Natural killer cell treated with Interleukin-12 subunit alpha and Interleukin-12 subunit beta and Interleukin-15 and Interleukin-18, amount 100 ng/mL, for 72 hours (primary cell): ENCODE measurements at places on chromosomes 11 and 22.
A peak's percentile ranks its signal among the peaks of the same experiment; 100 is the strongest.

GRCh38 chr22:30574997-30575671 lies 669 bp upstream of the GAL3ST1 start:
- peaks cover 9% of the 10 kb centered on the region for H3K36me3 ChIP-seq
- H3K27ac ChIP-seq: no peak overlapping the region
- no peaks in the 10 kb centered on the region for H3K27me3 ChIP-seq
- no peak for DNase-seq

GRCh38 chr11:28636566-28636965 lies 528.4 kb downstream of the METTL15 start:
- no peak overlapping the region for H3K4me3 ChIP-seq
- H3K27ac ChIP-seq: no peak overlapping the region
- H3K4me1 ChIP-seq: no peaks in the 10 kb centered on the region

GRCh38 chr11:10725114-10725906 lies 25.7 kb upstream of the CTR9 start:
- H3K36me3 ChIP-seq: no peaks in the 10 kb centered on the region
- H3K27ac ChIP-seq: no peak overlapping the region
- no peak overlapping the region for H3K4me3 ChIP-seq

- peak overlapping the region; percentile 50 for H3K27ac ChIP-seq
- H3K4me1 ChIP-seq: peaks cover 40% of the 10 kb centered on the region
- DNase-seq: no peak
- no peak overlapping the region for H3K4me3 ChIP-seq
- H3K36me3 ChIP-seq: no peaks in the 10 kb centered on the region
- H3K27me3 ChIP-seq: no peaks in the 10 kb centered on the region
Observed at GRCh38 chr11:130088217-130088616, 18.5 kb downstream of the APLP2 start.

DNA sequence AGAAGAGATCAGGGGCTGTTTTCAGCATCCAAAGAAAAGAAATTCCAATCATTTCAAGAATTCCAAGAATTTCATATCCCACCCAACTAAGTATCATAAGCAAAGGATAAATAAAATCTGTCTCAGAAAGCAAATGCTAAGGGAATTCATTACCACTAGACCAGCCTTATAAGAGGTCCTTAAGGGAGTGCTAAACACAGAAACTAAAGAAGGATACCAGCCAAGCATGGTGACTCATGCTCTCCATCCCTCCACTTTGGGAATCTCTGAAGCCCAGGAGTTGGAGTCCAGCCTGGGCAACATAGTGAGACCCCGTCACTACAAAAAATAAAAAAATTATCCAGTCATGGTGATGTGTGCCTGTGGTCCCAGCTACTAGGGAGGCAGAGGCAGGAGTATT lies 17.8 kb downstream of the FADD start:
- no peaks in the 10 kb centered on the region for H3K36me3 ChIP-seq
- no peak overlapping the region for H3K27ac ChIP-seq
- H3K4me3 ChIP-seq: no peak overlapping the region
- H3K4me1 ChIP-seq: peaks cover 3% of the 10 kb centered on the region

- no peaks in the 10 kb centered on the region for H3K36me3 ChIP-seq
- H3K27ac ChIP-seq: peak overlapping the region; percentile 93
- H3K4me1 ChIP-seq: peaks cover 51% of the 10 kb centered on the region
- DNase-seq: no peak
- no peaks in the 10 kb centered on the region for H3K27me3 ChIP-seq
Observed at GRCh38 chr11:60916669-60917206, 2.8 kb downstream of the TMEM109 start.

- H3K4me1 ChIP-seq: peaks cover 3% of the 10 kb centered on the region
- DNase-seq: no peak
- H3K4me3 ChIP-seq: no peak overlapping the region
- H3K27ac ChIP-seq: no peak overlapping the region
- H3K27me3 ChIP-seq: no peaks in the 10 kb centered on the region
- no peaks in the 10 kb centered on the region for H3K36me3 ChIP-seq
Observed at GRCh38 chr11:68255526-68255925, 16.2 kb downstream of the C11orf24 start.

- H3K4me3 ChIP-seq: peak overlapping the region; percentile 63
- H3K36me3 ChIP-seq: no peaks in the 10 kb centered on the region
- peaks cover 29% of the 10 kb centered on the region for H3K4me1 ChIP-seq
- DNase-seq: no peak
- peak overlapping the region; percentile 53 for H3K27ac ChIP-seq
- H3K27me3 ChIP-seq: no peaks in the 10 kb centered on the region
Observed at GRCh38 chr11:105100206-105100605, 39.4 kb downstream of the CARD18 start.

DNA sequence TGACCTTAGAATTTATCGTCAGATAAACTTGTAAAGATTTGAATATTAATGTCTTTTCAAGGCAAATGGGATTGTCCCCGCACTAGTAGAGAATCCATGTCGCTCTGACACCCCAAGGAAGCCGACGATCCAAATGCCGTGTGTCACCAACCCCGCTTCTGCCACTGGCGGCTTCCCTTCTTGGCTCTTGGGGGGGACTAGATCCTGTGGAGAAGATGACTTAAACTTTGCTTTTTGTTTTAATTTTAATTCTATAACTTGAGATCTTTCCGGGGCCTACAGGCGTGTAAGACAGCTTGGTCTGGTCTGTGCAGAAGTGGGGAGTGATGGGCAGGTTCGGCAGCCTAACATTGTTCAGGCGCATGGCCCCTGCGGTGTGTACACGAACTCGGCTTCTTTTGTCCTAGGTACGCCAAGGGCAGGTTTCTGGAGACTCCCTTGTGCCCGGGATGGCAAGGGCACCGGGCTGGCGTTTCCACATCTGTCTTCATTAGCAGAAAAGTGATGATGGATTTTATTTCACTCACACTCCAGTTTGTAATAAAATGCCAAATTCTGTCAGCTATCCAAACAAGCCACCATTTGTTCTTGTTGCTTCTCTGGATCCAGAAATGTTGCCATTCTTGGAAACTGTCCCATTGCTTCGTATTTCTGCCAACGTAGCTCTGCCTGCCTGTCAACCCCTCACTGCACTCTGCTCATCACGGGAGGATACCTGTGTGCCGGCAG lies 6.7 kb downstream of the YDJC start:
- H3K4me3 ChIP-seq: no peak overlapping the region
- no peak for DNase-seq
- H3K27me3 ChIP-seq: no peaks in the 10 kb centered on the region

DNA sequence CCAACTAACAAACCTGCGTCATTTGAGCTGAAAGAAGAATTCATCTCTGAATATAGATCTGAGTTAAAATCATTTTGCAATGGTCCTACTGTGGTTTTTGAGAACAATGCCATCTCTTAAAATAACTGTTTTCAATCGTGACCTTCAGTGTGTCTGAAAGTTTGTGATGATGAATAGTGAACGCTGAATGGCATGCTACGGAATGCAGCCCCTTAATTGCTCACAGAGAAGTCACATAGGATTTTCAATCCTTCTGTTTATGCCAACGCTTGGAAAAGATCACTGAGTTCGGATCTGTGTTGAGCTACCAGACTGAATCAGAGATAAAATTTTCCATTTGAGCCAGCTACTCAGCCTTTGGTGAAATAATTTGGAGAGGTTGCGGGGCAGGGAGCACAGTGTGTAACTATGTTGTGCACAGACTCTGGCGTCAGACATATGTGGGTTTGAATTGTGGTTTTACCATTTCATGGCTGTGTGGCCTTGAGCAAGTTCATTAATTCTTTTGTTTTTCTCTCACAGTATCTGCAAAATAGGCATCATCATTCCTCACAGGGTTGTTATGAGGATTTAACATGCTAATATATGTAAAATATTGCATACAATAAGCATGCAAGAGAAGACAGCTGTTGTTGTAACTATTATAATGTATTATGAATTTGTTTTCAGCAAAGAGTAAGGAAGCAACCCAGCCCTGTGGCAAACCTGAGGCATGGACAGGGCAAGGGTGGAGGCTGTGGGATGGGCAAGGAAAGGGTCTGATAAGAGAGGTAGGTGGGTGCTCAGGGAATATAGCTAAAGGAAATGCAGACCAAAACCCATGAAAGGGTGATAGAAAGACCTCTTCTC lies 679.9 kb downstream of the KCNA4 start:
- no peak for DNase-seq
- no peaks in the 10 kb centered on the region for H3K36me3 ChIP-seq
- no peak overlapping the region for H3K4me3 ChIP-seq
- H3K27me3 ChIP-seq: no peaks in the 10 kb centered on the region
- H3K4me1 ChIP-seq: no peaks in the 10 kb centered on the region
- H3K27ac ChIP-seq: no peak overlapping the region

GRCh38 chr22:20247010-20247505 lies 21.1 kb downstream of the RTN4R start:
- H3K27ac ChIP-seq: no peak overlapping the region
- no peaks in the 10 kb centered on the region for H3K36me3 ChIP-seq
- H3K4me3 ChIP-seq: no peak overlapping the region
- H3K27me3 ChIP-seq: no peaks in the 10 kb centered on the region
- peaks cover 25% of the 10 kb centered on the region for H3K4me1 ChIP-seq
